AG04450 (cell line): ENCODE measurements at places on chromosomes 7 and 10.

GRCh38 chr10:48900371-48900801 lies 39.3 kb downstream of the LRRC18 start:
- no peak for DNase-seq

DNA sequence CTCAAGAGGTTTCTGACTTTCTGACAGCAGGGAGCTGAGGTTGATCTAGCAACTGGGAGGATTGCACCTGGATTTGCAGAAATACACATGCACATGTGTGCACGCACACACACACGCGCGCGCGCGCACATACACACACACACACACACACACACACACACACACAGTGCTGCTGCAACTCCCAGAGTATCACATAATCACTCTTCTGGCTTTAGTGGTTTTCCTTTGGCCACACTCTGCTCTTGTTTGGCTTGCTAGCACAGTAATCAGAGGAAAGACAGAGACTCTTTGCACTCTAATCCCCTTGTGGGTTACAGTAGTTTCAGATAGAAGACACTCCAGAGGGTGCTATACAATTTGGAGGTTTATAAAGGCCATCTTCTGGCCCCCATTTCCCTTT lies 705.0 kb downstream of the AUTS2 start:
- DNase-seq = no peak

DNA sequence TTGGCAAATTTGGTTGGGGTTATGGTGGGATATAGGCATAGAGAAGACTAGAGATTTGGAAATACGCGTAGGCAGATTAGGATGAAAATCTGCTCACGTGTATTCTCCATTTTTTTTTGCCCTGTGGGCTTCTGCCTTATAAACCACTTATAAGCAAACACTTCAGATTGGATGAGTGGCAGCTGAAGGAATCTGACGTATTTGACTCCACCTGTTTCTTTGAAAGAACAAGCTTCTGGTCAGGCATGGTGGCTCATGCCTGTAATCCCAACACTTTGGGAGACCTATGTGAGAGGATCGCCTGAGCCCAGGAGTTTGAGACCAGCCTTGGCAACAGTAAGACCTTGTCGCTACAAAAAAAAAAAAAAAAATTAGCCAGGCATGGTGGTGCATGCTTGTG lies 5.1 kb downstream of the STK31 start:
- DNase-seq = no peak

DNA sequence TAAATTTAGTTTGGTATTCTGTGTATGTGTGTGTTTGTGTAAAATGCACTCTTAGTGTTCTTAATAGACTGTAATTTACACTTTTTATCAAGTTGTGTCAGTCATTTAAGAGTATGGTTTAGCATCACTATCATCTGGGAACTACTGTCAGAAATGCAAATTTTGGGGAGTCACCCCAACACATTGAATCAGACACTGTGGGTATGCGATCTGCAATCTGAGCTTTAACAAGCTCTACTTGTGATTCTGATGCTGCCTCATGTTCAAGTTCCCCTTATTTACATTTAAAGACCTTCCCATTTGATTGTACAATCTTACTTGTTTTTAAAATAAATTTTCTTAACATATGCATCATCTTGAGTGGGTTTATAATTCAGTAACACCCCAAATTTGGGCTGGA lies 218.1 kb upstream of the FOXP2 start:
- no peak for DNase-seq

DNA sequence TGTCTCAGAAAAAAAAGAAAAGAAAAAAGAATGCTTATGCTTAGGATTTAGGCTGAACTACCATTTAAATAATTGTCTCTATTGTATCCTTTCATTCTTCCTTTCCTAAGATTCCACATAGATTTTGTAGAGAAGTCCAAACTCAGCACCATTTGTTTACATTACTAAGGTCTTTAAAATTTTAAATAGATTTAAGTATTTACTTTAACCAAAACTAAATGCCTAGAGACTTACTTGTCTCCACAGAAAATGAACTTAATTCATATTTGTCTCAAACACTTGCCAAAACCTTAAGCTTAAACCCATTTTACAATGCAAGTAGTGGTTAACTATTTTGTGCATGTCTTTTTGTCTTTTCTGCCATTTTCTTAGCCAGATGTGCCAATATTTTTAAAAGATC lies 54.1 kb upstream of the ABI1 start:
- DNase-seq = no peak

DNA sequence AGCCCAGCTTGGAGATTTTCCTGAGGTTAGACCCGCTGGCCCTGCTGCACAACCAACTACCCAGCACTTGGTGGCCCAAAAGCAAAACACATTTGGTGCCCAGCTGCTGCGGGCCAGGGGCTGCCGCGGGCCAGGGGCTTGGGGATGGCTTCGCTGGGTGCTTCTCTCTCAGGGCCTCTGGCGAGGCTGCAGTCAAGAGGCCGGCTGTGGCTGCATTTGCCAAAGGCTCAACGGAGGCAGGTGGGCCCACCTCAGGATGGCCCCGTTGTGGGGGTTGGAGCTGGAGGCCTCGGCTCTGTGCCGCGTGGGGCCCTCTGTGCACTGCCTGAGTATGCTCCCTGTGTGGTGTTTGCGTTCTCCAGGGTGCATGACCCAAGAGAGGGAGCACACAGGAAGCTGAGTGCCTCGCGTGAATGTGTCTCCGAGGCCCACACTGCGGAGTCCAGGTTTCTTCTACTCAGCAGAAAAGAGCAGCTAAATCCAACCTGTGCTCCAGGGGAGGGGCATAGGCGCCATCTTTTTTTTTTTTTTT lies 17.5 kb upstream of the UBE3C start:
- no peak for DNase-seq

GRCh38 chr10:77311186-77311585 lies 326.4 kb downstream of the KCNMA1 start:
- DNase-seq = no peak

DNA sequence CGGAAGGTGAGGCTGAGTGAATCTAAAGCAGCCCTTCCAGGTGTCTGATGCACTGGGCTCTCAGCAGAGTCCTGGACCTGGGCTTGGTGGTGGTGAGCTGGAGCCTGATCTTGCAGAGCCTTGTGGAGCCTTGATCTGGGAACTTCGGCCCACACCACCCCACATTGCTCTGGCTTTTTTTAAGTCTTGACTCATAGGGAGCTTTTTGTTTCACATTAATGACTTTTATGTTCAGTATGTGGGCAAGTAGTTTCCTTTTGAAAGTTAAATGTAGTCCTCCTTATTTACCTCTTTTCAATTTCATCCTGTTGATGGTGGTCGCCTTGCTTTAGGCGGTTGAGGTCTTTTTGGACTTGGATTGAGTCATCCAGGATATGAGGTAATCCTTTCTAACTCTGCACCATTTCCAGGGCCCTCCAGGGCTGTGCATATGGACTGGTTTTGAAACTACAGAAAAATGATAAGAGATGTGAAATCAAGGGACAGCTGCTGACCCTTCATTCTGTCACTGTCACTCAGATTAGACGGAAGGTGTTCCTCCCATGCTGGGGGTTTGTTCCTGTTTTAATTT lies 2.9 kb upstream of the NRAP start:
- no peak for DNase-seq

DNA sequence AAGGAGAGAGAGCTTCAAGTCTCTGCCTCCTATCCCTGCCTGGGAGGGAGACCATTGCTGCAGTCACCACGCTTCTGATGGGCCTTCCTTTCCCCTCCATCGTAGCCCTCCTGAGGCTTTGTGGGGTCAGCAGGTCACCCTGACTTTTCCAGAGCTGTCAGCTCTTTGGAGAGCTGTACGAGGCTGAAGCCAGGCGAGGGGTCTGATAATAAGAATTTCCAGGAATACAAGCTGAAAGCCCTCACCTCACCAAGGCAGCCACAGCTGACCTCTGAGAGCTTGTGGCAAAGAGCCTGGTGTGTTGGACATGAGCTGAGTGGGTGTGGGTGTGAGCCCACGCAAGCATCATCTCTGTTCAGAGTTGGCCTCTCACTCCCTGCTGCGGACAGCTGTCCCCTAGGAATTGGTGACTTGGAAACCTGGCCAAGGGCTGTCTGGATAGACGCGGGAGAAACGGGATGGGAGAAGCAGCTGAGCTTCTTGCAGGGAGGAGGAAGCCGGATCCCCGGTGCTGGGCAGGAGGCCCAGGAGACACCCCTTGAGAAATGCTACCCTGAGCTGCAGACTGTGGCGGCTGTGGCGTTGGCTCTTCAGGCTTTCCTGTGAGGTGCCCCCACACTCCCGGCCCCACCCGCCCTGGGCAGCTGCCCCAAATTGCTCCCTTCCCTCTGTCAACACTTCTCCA lies 122.1 kb upstream of the BTBD16 start:
- no peak for DNase-seq

- DNase-seq = no peak
These were observed 128.5 kb upstream of the CDK1 start for GRCh38 chr10:60649485-60650377.

DNA sequence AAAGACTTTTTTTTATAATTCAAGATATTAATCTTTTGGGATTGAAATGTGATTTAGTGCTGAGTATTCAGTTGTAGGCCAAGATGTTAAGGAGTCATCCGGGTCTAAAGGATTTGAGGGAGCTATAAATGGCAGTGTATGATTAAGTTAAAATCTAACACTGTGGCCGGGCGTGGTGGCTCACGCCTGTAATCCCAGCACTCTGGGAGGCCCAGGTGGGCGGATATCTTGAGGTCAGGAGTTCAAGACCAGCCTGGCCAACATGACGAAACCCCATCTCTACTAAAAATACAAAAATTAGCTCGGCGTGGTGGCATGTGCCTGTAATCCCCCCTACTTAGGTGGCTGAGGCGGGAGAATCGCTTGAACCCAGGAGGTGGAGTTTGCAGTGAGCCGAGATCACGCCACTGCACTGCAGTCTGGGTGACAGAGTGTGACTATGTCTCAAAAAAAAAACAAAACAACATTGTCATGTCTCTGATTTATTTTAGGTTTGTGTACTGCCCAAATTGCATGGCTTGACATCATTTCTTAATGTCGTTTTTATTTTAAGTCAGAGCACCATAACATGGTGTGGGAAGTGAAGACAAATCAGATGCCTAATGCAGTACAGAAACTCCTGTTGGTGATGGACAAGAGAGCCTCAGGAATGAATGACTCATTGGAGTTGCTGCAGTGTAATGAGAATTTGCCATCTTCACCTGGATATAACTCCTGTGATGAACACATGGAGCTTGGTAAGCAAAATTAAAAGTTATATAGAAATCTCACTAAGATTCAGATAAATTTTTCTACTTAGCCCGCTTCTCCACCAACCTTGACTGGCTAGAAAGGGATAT lies 10.7 kb downstream of the HBP1 start:
- DNase-seq = no peak

DNA sequence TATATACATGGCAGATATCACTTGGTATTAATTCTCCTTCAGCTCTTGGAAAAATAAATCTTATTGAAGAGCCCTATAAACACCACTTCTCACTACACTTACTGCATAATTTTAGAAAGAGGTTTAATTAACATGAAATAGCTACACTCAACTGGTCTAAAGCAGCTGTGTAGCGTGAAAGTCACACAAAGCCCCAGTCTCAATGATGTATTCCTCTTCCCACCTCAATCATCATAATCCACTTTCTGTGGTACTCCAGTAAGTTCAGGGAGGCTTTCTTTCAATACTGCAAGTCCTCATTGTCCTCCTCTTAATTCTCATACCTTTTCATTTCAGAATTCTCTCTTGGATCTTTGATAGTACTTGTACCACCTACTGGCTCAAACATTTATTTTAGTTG lies 688.0 kb downstream of the CNTNAP2 start:
- no peak for DNase-seq

DNA sequence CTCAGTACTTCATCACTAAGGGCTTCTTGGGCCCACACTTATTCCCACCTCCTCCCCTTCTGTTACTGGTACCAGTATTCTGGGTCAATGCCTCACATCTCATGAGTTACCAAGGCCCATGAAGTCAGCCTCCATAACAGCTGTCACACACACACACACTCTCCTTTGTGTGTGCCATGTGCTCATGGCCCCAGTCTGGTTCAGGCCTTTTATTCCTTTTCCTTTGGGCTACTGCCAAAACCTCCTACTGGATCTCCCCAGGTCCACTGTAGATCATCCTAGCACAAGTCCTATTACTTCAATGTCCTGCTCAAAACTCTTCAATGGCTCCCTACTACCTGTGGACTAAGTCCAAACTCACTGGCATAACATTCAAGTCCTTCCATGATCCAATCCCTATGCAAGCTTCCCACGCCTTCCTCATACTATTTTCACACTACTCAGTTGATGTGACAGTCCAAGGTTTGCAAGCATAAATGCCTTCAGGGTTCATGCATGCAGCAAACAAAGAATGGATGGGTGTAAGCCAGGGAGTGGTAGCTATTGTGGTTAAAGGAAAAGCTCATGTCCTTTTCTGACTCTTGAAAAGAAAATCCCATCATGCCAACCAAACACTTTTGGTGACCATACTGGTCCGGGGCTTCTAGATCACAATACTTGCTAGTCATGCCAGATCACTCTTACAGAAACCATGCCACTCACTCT lies 68.1 kb downstream of the CCDC6 start:
- no peak for DNase-seq

DNA sequence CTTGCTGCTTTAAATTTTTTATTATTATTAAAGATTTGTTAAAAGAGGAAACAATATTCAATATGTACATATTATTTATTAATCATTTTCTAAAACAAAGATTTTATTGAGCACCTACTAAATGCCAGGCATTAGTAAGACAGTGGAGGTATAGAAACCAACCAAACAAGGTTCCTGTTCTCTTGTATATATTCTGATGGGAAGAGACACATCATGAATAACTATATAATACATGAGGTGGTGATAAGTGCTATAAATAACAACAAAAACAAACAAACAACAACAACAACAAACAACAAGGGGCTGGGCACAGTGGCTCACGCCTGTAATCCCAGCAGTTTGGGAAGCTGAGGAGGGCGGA lies 630 bp upstream of the LIPA start:
- no peak for DNase-seq

DNA sequence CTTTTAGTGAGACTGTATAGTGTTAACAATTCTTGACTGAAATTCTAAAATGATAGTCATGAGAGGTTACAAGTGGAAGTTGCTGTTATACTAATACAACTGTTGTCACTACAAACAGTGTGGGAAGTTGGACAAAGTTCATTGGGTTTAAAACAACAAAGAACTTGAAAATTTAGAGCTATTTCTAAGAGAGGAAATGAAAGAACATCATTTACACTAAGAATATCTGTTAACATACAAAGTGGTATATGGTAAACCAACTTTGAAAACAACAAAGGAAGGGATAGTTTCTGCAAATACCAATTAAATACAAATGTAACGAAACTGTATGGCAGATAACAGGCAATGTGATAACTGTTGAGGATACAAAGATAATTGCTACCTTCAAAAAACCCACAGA lies 11.6 kb downstream of the MTPN start:
- no peak for DNase-seq

DNA sequence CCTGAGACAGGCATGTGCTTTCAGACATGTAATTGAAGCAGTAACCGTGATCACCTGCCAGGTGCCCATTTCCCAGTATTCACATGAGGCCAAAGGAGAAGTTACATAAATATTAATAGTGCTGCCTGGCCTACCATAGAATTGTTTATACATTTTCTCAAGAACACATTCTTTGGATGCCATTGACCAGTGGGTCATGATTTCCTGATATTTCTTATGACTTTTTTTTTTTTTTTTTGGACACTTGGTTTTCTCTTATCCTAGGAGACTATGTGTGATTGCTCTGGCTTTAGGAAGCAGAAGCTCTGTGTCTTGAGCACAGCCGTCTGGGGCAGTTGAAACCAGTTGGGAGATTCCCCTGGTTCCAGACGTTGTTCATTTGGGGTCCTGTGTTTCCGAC lies 143.9 kb upstream of the NPS start:
- peak; percentile 41 for DNase-seq

GRCh38 chr7:132425942-132426341 lies 150.3 kb downstream of the PLXNA4 start:
- DNase-seq = no peak

- DNase-seq = peak; percentile 66
These were observed 98.1 kb downstream of the DPY19L1 start for GRCh38 chr7:34939175-34939574.
